ENCODE measurements at places on chromosomes 1 and 21.

DNA sequence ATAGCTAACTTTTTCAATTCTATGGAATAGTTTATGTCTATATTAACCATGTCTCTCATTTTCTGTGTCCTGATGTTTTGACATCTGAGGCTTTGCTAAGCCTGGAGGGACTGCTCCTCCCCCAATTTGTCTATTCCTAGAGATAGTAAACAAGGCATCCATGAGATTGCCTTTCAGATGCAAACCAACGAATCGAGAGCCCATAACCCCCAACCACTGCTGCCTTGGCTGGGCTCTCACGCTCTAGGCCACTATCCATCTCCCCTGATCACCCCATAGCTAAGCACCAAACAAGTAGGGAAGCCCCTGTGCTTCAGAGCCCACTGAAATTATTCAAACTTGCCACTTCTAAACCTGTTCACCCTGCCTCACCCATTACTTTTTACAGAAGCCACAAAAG lies 437.7 kb downstream of the SETD4 start:
- no peak for DNase-seq

DNA sequence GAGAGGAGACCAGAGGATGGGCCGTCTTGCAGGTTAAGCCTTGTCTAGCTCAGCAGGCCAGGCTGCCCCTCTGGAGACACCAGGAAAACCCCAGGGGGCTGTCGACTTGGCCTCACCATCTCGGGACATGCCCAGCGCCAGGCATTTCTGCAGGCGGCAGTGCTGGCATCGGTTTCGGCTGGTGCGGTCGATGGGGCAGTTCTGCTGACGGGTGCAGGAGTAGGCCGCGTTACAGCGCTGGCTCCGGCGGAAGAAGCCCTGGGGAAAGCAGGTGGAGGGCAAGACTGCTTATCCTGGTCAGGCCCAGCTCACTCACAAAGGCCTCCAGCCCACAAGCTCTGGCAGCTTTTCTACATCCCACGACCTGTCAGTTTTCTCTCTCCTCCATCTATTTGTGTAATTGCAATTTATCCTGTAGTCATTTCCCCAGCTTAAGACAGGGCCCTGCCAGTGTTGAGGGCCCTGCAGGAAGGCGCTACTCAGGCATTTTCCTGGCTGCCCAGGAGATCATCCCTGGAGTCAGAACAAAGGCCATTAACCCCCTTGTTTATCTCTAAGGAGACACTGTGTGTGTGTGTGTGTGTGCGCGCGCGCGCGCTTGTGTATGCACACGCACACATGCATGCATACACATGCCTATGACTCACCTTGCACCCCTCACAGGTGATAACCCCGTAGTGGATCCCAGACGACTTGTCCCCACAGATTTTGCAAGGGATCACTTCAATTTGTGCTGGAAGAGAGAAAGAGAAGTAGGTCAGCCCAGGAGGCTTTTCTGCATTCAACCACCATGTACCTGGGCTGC lies 11.5 kb upstream of the LINGO4 start:
- no peak for DNase-seq

DNA sequence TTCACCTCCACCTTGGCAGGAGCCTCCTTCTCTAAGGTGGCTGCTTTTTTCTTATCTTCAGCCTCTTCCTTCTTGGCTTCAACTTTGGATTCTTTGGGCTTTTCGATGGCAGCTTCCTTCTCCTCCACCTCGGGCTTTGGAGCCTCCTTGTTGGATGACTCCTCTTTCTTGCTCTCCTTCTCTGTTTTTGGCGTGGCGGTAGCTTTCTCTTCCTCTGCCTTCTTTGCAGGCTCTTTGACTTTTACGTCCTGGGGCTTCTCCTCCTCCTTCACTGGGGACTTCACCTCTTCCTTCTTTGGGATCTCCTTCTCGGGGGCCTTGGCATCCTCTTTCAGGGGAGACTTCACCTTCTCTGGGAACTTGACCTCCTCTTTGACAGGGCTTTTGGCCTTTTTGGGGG lies 13.9 kb upstream of the CD2 start:
- DNase-seq = no peak

- DNase-seq = no peak
Observed at GRCh38 chr1:52192436-52192835, 50.5 kb downstream of the ZFYVE9 start.

DNA sequence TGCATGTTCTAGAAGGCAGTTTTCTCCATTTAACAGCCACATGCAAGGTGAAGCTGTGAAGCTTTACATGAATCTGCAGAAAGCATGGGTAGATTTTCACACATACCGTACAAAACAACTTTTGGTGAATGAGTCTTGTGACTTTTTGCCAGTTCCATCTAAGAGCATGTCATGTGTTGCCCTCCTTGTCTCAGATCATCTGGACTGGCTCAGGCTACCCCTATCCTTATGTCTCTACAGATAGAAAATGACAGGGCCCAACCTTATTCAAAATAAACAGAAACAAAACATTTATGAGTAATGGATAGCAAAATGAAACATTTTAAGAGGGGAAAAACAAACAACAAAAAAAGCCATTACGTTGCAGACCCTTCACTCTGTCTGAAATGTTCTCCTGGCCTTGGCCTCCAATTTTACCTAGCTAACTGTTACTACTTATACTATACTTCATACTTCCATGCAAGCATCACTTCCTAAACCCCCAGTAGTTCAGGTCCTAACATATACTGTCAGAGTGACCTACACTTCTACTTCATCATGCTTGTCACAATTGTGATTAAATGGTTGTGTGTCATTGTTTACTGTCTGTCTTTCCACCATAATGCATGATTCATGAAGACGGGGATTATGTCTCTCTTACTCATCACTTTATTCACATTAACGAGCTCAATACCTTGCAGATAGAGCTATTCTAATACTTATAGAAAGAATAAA lies 39.0 kb downstream of the LRRC8C start:
- DNase-seq = no peak

- no peak for DNase-seq
Observed at GRCh38 chr1:26811057-26811456, 15.4 kb upstream of the ZDHHC18 start.

Measured in stimulated activated CD4-positive, alpha-beta T cell treated with anti-CD3 and anti-CD28 coated beads, Interleukin-4, amount 100 ng/mL, for 4 hours (primary cell).